ENCODE measurements at places on chromosomes 5 and 9.

GRCh38 chr9:22157276-22157675 is 148.2 kb upstream of the CDKN2B start:
- no peak for DNase-seq

GRCh38 chr5:145554399-145554798 is 280.7 kb downstream of the PRELID2 start:
- peak; percentile 93 for DNase-seq

GRCh38 chr9:132588501-132589147 is 6.2 kb downstream of the BARHL1 start:
- DNase-seq = no peak

DNA sequence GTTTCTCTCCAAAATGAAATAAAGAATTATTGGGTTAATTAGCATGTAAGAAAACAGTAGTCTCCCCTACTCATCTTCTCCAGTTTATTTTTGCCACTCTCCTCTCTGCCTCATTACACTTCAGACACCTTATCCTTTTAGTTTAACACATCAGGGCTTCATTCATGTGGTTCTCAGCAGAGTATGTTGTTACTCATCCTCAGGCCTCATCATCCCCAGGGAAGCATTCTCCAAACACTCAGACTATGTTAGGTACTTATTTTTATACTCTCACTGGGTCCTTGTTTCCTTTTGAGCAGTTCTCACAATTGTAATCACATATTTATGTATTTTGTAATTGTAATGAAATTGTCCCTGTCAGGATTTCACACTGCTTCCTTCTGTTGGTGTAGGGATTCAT is 470.5 kb downstream of the PDE4D start:
- DNase-seq = peak; percentile 5

DNA sequence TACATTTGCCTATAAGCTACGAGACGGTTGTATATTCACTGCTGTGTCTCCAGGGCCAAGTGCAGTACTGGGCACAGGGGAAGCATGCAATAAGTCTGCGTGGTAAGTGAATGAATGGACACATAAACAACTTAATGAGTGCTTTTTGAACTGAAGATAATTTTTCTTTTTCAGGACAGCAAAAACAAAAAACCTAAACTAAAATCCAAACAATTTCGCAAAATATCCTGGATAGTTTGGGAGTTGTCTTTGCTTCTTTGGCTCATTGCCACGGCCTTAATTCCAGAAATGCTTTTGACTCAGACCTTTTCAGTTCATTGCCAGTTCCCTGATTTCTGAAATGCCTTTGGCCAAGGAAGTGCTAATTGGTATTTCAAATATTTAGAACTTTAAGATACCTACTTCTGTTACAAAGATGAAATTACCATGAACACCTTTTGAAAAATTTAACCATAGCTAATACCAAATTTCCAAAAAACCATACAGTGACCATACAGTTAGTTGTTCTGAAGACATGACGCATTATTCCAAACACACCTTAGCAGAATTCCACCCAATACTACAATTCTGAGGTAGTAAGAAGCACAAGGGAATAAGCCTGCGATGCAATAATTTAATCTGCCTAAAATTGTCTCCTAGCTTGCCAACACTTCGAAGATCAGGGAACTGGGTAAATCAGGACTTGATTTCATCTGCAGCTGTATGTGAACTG is 42.8 kb downstream of the TEK start:
- DNase-seq = peak; percentile 81

GRCh38 chr5:163309914-163310313 is 127.5 kb upstream of the CCNG1 start:
- no peak for DNase-seq

DNA sequence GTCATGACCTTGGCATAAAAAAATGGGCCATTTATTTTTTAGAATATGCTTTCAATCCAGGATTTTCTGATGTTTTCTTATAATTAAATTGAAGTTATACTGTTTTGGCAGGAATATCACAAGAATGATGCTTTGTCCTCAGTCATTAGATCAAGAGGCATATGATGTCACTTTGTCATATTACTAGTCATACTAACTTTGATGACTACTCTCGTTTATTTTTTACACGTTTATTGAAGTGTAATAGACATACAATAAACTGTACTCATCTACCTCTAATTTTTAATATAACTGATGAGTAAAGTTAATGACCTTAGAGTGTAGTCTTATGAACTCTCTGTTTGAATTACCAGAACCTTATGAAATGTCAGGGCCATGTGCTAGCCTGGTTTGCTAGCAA is 56.4 kb downstream of the PBX3 start:
- DNase-seq = no peak

DNA sequence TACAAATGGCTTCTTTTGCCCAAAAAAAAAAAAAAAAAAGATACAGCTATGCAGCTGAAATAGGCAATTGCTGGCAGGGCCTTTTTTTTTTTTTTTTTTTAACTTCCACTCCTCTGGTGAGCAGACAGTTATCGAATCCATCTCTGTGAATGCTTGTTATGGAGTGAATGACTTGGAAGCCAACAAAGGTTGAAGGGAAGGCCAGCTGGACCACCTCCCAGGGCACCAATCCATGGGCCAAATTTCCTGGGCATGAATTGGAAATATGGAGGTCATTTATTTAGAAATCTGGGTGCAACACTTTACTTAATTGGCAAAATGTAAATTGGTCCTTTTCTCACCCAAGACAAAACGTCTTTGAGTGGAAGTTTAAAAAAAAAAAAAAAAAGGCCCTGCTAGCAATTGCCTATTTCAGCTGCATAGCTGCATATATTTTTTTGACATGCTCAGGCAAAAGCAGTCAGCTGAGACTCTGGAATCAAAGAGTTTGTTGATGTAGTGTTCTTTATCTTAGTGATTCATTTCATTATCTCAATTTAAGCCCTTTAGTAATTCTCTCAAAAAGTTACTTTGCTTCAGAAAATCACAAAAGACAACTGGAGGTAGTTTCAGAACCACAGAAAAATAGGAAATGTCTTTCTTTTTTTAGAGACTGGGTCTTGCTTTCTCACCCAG is 392.2 kb upstream of the KLF4 start:
- DNase-seq = no peak
